Stimulated activated naive CD4-positive, alpha-beta T cell treated with Interleukin-2 at 50 U/mL for 16 hours (primary cell): ENCODE measurements at places on chromosomes 4 and X.

- no peak for DNase-seq
Observed at GRCh38 chr4:87103086-87103485, 117.3 kb downstream of the KLHL8 start.

DNA sequence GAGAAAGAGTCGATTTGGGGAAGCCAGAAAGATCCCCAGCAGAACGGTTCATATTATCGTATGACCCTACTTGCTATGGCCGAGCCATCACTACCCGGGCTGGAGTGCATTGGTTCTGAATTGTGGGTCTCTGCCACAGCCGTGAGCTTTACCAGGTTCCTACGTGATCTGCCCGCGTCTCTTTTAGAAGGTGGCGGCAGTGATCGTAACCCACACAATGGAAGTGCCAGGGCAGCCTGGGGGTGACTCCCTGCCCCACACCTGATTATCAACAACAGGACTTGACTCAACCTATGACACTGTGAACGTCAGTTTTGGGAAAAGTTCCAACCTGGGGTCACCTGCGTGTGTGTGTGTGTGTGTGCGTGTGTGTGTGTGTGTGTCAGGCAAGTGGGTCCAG is 90.8 kb downstream of the SHOX start:
- no peak for DNase-seq

DNA sequence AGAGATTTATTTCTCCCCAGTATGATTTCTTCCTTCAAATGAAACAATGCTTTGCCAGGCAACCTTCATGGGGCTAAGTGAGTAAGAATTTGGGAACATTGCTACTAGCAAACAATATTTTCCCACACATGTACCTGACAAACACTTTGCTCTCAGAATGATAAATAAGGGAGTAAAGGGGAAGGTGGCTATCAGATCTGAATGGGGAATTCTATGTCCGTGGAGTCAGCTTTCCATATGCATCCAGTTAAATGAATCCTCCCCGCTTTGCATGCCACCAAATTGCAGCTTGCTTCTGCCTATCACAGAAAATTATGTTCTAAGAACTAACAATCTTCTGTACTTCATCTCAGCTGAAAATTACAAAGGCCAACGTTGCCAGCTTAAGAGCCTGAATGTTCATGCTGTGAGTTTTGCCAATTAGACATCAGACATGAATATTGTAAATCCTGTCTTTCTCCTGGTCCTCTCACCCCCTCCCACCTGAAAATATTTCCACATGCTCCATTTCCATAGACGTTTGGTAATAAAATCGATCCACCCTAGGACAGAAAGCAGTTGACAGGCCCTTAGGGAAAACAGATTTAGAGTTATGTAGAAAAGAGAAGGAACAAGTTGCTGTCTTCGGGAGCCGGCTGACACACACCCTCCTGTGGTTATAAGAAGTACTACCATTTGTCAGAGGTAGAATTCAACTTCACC is 6.3 kb downstream of the MEPE start:
- DNase-seq: no peak

GRCh38 chr4:117162976-117163375 is 77.6 kb upstream of the TRAM1L1 start:
- DNase-seq: no peak

GRCh38 chrX:153953342-153953830 is 8.9 kb upstream of the RENBP start:
- DNase-seq: peak; percentile 61

DNA sequence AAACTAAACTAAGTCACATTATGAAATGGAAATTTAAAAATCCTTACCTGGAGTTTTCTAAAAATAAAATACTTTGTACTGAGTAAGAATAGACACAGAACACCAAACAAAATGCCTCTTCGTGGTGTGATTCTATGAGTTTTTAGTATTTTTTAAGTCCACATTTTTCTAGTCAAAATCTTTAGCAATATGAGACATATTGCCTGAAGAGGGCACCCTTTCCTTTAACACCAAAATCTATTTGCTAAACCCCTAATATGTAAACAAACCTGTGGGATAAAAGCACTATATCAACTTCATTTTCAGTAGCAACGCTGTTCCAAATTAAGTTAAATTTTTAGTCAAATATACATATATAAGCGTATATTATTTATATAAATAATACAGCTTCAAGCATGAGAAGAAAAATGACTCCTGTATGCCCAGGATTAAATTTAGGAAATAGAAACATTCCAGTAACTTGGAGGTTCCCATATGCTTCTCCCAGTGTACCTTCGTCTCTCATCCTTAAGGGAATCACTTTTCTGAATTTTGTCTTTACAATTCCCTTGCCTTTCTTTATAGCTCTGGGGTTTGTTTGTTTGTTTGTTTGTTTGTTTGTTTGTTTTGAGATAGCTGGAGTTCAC is 23.0 kb upstream of the PGM2 start:
- no peak for DNase-seq

GRCh38 chrX:56833626-56834025 is 104.6 kb downstream of the NBDY start:
- DNase-seq: no peak

GRCh38 chr4:124331781-124332180 is 380.8 kb downstream of the ANKRD50 start:
- DNase-seq: no peak

DNA sequence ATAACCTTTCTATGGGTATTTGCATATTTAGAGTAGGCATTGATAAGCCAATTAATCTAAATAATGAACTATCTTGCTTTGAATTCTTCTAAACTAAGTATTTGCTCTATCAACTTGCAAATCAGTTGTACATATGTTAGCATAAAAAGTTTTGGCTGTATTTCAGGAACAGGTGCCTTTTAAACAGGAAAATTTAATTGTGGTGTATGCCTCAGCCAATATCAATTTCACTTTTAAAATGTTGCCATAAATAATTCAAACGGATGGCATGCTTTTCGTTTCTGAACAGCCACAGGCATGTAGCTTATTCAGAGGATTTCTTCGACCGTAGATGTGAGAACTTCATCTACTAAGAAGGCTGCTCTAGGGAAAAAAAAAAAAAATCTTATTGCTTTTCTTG is 99.9 kb downstream of the DCLK2 start:
- no peak for DNase-seq

GRCh38 chrX:71111141-71111843 is at the start of gene IL2RG:
TSS of gene IL2RG (minus strand) at chrX:71111577. CDS start at chrX:71111539, 38 bp downstream.
- DNase-seq: peak; percentile 73

- DNase-seq: no peak
Observed at GRCh38 chrX:2478546-2479419, 22.0 kb downstream of the DHRSX start.

GRCh38 chr4:63583561-63583960 is 825.7 kb downstream of the TECRL start:
- DNase-seq: no peak
